COLO829 (cell line): ENCODE measurements at places on chromosomes 3 and 15.

DNA sequence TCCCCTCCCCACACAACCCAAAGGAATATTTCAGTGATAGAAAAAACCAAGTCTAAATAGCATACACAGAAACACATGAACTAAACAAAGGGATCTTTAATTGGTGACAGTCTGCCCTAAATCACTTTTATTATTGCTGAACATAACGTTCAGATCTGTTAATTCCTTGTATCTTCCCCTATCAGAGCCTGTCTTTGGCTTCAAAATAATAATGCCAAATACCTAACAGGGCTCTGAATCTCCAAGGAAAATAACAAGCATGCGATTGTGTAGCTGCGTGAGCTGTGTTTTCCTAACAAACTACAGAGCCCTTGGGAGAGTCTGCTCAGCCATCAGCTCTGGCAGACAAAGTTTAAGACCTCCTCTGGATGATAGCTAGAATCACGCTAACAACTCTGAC is 1010.1 kb downstream of the ROBO1 start:
- peak; percentile 56 for DNase-seq

DNA sequence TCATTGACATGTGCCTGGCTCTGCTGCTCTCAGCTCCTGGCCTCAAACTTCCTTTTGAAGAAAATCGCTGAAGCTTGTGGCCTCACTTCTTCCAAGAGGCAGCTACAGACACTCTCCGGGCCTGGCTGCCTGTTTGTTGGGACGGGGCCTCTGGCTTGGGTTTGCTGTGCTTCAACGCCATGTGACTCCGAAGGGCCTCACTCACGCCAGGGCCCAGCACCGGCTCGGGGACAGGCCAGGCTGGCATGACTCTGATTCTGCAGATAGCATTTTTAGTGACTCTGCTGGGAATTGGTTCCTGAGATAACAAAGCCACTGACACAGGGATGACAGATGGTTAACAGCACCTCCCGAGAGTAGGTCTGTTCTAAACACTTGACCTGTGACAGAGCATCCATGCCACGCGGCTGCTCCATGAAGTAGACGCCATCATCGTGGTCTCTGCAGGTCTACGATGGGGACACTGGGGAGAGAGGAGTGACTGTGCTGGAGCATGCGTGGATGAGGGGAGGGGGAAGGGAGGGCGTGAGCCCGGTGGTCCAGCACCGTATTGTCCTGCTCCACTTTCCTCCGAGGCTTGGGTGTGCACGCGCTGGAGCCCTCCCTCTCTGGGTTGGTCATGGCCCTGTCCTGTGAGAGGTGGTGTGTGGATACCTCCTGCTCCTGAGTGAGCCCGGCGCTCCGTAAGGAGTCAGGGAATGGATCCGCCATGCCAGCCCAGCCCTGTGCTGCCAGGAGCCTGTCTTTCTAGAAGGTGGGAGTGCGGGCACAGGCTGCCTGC is 133.6 kb downstream of the TJP1 start:
- DNase-seq, result no peak

DNA sequence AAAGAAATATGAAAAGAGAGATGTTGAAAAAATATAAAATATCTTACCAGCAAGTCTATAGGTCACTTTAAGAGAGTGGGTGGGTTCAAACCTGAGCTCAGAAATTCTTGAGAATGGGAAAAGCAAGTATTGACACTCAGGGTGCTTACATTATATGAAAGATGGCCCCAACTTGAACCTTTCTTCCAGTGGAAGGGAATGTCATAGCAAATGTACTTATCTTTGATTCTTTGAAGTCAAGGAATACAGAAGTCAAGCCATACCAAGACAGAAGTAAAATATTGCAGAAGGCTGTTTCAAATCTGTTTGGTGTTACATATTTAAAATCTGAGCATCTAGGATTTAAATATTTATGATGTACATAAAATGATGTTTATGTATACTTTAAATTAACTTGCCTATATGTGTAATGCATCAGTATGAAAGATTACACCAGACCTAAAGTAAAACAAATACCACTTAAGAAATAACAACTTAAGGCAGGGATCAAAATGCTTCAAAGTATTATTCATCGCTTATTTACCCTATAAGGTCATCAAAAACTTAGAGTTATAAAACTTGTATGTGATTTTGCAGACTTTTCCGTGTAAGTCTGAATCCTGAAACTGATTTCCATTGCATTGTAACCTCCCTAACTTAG is 8.7 kb downstream of the MME start:
- DNase-seq, result no peak

DNA sequence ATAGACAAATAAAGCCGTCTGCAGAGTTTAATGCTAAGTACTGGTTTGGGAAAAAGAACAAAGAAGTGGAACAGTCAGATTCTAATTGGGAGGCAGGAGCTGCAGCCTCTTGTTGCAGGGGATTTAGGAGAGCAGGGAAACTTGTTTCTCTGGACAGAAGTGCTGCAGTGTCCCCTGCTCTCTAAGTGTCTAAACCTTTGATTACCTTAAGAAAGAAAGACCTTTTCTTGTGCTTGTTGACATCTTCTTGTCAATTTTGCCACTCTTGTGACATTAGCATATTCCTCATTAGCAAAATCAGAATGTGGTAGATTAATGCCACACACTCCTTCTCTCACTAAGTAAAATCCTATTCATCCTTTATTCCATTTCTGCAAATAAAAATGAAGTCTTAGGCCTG is 38.8 kb downstream of the TRAT1 start:
- no peak for DNase-seq

GRCh38 chr3:195911041-195911945 is 2.9 kb upstream of the TNK2 start:
- no peak for DNase-seq

GRCh38 chr15:50071551-50072258 is 47.3 kb downstream of the ATP8B4 start:
- DNase-seq, result no peak

DNA sequence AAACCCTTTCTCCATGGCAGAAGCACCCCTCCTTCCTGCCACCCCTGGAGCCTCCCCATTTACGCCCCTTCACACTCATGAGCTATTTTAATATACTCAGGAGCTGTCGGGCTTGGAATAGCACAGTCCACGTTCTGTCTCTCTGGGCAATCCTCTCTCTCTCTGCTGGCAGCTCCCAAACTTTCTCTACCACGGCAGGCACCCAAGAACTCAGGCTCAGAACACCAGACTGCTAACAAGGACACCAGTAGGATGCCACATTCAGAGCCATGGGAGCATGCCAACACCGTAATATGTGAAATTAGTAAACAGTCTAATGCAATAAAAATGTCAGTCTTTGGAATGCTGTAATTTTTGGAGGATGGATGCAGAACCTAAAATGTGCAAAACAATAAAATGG is 19.3 kb downstream of the TNFAIP8L3 start:
- DNase-seq, result no peak

DNA sequence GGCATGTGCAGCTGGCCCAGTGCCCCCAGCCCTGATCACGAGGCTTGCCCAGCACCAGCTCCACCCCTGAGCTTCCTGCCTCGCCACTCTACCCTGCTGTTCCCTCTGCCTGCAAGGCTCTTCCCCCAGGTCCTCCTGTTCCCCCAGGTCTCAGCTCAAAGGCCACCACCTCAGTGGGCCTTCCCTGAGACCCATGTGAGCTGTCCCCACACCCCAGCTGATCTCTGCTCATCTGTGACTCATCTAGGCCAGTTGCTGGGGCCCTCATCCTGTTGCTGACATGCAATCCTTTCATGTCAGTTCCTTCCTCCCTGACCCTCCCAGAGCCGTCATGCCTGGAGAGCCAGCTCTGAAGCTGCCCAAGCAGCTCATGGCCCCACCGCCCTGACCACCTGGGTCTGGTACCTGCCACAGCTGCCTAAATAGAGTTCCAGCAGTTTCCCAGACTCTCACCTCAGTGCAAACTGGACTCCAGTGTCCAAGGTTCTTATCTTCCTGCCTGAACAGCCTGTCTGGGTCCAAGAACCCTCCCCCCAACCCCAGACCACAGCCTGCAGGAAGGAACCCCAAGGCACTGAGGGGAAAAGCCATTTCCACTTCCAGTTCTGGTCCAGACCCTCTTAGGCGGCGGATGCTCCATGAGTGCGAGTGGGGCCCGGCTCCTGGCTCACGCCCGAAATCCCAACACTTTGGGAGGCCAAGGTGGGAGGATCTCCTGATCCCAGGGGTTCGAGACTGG is 116.6 kb upstream of the IQSEC1 start:
- no peak for DNase-seq

DNA sequence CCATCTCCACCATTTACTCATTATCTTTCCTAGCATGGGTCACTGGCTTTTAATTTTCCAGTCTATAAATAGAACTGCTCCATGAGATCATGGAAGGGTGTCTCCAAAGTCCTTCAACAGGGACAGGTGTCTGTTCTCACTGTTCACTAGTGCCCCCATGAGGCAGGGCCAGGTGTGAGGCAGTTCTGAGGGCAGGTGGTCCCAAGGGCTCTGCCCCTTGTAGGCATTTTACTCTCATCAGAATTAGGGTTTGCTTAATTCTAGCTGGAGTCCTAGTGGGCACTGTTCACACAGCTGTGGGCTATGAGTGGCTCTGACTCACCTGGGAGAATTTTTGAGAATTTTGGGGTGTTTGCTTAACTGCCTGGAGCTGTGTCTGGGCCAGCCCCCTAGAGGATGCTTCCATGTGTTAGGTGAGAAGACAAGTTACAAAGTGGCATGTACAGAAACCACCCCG is 248.0 kb upstream of the LYSMD4 start:
- DNase-seq, result no peak

DNA sequence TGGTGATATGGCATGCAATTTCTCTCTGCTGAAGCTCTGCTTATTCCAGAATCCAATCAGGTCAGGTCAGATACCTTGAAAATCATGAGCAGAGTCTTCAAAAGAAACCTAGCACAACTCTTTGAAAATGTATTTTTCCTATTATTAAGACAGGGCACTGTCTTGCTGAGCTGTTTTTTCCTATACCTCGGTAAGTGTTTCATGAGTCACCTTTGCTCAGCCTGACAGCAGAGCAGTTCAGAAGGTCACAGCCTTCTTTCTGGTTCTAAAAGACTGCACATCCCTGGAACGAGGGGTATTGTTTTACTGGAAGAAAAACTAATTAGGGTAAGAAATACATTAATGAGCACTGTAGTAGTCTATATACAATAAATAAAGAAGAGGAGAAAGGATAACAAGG is 422.0 kb downstream of the SOX2 start:
- DNase-seq, result no peak

- DNase-seq, result no peak
Measured at GRCh38 chr3:69178838-69179739, 56.7 kb upstream of the LMOD3 start.

GRCh38 chr3:149321640-149322039 is 11.8 kb downstream of the TM4SF18 start:
- no peak for DNase-seq

DNA sequence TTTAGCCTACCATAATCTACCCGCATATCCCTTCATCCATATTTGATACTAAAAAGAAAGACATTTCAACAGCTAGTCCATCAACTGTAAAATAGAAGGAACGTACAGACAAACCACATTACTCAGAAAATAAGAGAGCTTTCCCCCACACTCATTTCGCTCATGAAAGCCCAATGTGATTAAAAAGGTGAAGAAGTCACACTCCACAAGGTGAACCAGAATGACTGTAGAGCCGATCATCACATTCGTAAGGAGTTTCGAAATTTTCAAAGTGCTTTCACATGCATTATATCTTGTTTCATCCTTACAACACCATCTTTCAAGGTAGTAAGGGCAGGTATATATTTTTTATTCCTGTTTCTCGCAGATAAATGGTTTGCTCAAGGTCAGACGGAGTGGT is 225.3 kb downstream of the FOXP1 start:
- no peak for DNase-seq

DNA sequence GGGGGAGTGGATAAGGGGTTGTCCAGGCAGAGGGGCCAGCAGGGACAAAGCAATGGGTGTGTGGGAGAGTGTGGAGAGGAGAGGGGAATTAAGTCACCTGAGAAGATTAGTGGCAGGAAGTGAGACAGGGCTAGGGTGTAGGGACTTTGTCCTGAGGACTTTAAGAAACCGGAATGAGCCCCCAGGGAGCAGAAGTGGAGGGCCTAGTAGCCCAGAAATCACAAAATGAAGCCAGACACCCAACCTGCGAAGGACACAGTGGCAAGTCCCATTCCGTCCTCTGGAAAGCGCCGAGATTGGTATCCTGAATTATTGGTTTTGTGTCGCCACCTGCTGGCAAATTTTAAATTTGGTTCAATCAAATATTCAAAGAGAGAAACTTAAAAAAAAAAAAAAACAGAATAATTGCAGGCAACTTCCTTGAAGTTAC is 78.0 kb upstream of the SLC25A36 start:
- peak; percentile 54 for DNase-seq

DNA sequence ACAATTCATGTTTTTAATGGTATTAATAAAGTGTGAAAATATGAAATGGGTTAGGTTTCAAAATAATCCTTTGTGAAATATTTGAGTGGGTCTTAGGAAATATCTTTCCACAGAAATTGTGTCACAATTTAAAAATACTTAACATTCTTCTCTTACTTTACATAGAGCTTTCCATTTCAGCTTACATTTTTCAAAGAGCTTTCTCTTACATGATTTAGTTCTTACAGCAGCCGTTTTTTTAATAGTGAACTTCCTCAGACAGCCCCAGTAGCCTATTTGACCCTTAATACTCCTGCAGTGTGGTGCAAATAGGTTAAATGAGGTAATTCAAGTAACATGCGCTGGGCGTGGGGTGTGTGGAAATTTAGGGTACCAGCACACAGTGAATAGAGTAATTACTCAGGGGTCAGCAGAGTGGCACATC is 21.8 kb downstream of the P2RY12 start:
- DNase-seq, result no peak

GRCh38 chr15:72858205-72858604 is 74.6 kb upstream of the ADPGK start:
- no peak for DNase-seq

DNA sequence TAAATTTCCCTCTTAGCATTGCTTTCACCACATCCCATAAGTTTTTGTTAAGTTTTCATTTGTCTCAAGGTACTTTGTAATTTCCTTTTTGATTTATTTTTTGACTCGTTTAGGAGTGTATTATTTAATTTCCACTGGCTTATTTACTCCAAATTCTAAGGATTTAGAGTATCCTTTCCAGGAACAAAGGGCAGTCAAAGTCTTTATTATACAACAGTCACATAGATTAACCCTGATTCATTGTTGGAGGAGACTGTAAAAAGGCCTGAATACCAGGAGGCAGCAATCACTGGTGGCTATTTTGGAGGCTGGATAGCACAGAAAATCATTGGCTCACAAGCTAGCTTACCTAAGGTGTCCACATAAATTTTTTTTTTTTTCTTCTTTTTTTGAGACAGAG is 39.9 kb downstream of the OIP5 start:
- no peak for DNase-seq

- no peak for DNase-seq
Measured at GRCh38 chr15:45943240-45943639, 308.4 kb downstream of the SQOR start.

DNA sequence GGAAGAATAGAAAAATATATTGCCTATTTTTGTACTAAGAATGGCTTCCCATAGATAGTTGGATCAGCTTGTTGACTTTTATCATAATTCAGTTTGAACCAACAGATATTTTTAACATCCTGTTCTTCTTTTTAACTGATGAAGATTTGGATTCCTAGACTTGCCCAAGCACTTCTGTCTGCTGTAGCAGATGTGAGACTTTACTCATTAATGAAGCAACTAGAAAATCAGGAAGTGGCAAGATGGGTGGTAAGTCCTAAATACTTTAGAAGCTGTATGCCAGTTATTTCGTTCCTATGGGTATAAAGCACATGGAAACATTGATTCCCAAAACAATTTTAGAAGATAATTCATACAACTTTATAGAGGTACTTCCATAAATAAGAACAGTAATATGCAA is 8.4 kb downstream of the PIGB start:
- DNase-seq, result no peak

GRCh38 chr15:45030743-45031142 is 7.7 kb downstream of the SORD start:
- DNase-seq, result no peak

- DNase-seq, result peak; percentile 55
Measured at GRCh38 chr3:186213946-186214345, 105.1 kb upstream of the ETV5 start.
